Activated CD8-positive, alpha-beta memory T cell treated with anti-CD3 and anti-CD28 coated beads, Interleukin-2, amount 10 ng/mL, durations not matched to agents 7 days and 5 days (primary cell): ENCODE measurements at places on chromosomes 3 and 15. TPM values are rescaled to one million over a fixed set of nuclear protein-coding genes. Genes with fewer than 3 reads are reported as not detected.
A peak's percentile ranks its signal among the peaks of the same experiment; 100 is the strongest.

DNA sequence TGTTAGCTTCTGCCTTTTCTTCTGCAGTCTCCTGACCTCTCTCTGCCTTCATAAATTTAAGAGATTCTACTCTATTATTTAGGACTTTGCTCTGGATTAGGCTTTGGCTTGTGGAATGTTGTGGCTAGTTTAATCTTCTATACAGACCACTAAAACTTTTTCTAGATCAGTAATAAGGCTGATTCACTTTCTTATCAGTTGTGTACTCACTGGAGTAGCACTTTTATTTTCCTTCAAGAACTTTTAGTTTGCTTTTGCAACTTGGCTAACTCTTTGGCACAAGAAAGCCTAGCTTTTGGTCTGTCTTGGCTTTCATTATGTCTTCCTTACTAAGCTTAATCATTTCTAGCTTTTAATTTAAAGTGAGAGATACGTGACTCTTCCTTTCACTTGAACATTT, 265.5 kb upstream of the TBC1D5 start:
- peaks cover 5% of the 10 kb centered on the region for H3K27me3 ChIP-seq
- H3K4me3 ChIP-seq, result no peak overlapping the region
- no peak for DNase-seq
- no peaks in the 10 kb centered on the region for H3K36me3 ChIP-seq
- no peak overlapping the region for H3K27ac ChIP-seq

DNA sequence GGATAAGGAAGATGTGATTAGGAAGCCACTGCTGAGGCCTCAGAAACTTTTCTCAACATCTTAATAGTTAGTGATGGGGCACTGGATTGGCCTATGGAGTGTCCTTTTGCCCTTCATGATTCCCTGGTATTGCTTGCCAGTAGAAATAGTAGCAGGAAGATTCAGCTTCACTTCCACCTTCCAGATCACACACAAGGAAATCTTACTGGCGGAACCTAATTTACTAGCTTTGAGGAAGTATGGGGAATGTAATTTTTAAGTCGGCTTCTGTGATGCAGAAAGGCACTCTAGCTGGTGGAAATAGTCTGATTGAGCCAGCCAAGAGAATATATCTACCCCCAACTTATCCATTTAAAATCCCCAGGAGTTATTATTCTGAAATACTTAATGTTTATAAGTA, 46.5 kb downstream of the LPP start:
- peaks cover 20% of the 10 kb centered on the region for H3K4me1 ChIP-seq
- DNase-seq, result no peak
- no peaks in the 10 kb centered on the region for H3K27me3 ChIP-seq
- H3K4me3 ChIP-seq, result no peak overlapping the region

DNA sequence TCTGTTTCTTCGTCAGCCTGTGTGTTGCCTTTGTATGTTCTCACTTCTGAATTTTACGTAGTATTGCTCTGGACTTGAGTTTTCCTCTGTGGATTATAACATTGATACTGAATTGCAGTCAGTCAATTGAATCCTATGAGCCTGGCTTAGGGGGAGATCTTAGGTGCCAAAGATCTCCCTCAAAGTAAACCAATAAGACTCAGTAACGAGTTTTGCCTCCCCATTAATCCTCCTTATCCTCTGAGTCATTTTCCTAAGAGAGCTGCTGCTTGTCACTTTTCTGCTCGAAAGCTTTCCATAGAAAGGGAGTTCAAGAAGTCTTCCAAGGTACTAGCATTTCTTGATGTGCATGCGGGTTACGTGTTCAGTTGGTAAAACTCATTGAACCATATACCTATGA, 126.4 kb downstream of the CHDH start:
- H3K4me3 ChIP-seq, result no peak overlapping the region
- H3K27ac ChIP-seq, result no peak overlapping the region
- DNase-seq, result no peak
- H3K4me1 ChIP-seq, result peaks cover 7% of the 10 kb centered on the region
- H3K36me3 ChIP-seq, result no peaks in the 10 kb centered on the region

Gene CTDSPL
- total RNA-seq, result 4.7 TPM

DNA sequence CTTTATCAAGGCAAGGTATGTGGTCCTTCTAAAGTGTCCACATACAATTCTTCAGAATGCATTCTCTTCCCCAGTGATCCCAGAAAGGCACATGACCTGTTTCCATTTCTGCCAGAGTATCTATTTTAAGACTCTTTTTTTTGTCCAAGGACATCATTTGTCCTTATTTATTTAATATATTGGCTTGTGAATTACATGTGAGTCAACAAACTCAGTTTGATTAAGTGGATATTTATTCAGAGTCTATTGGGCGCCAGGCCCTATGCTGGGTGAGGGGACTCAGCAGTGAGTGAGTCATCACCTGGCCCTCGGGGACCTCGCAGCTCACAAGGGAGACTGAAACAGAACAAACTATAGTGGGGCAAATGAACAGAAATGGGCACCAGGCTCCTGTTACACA, 136.8 kb downstream of the SNRK start:
- no peaks in the 10 kb centered on the region for H3K4me1 ChIP-seq
- H3K36me3 ChIP-seq, result peaks cover 7% of the 10 kb centered on the region
- H3K27me3 ChIP-seq, result no peaks in the 10 kb centered on the region
- DNase-seq, result no peak

Gene SYNPR
- total RNA-seq, result not detected

Gene UROC1
- not detected for total RNA-seq

- no peaks in the 10 kb centered on the region for H3K36me3 ChIP-seq
- H3K4me1 ChIP-seq, result no peaks in the 10 kb centered on the region
- no peak overlapping the region for H3K27ac ChIP-seq
Observed at GRCh38 chr3:87128006-87128405, 99.1 kb upstream of the CHMP2B start.

- H3K27me3 ChIP-seq, result no peaks in the 10 kb centered on the region
- H3K27ac ChIP-seq, result no peak overlapping the region
- no peak overlapping the region for H3K4me3 ChIP-seq
- no peak for DNase-seq
- H3K4me1 ChIP-seq, result peaks cover 25% of the 10 kb centered on the region
Observed at GRCh38 chr15:78063970-78064385, 13.5 kb downstream of the TBC1D2B start.

GRCh38 chr3:15536856-15537255, 15.3 kb upstream of the COLQ start:
- peaks cover 63% of the 10 kb centered on the region for H3K4me1 ChIP-seq
- H3K27ac ChIP-seq, result peak overlapping the region; percentile 94
- DNase-seq, result peak; percentile 50
- H3K36me3 ChIP-seq, result peaks cover 15% of the 10 kb centered on the region

DNA sequence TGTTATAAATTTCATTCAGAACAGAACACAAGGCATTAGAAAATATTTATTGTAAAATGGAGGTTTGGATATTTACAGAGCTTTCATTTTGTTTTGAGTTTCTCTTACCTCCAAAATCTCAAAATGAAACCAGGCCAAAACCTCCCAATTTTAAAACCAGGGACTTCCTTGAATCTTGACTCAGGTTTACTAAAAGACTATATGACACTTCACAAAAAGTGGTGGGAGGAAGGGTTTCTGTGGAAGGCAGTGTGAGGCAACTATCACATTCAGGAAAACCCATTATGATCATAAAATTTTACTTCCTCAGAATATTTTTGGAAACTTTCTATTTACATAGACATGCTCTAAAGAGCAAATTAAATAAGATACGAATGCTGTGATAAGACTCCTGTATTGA, 205.8 kb upstream of the EOMES start:
- DNase-seq, result no peak
- peaks cover 31% of the 10 kb centered on the region for H3K4me1 ChIP-seq
- peak overlapping the region; percentile 5 for H3K4me3 ChIP-seq
- H3K27me3 ChIP-seq, result no peaks in the 10 kb centered on the region

DNA sequence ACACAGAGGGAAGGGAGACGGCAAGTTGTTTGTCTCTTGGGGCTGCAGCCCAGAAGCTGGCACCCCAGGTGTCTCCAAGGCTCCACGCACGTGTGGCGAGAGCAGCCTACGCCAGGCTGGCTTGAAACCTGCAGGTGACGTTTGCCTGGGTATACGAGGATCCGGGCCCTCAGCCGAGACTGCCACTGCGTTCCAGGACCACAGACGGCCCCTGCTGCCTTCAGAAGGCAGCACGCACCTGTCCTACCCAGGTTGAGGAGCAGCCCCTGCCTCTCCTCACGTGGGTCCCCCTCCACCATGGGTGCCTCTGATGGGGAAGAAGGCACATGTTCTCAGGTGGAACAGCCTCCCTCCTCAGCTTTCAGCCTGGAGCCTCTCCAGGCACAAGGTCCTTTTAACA, 75.3 kb upstream of the PRR20G start:
- no peak overlapping the region for H3K27ac ChIP-seq
- DNase-seq, result no peak
- peaks cover 18% of the 10 kb centered on the region for H3K27me3 ChIP-seq
- H3K4me3 ChIP-seq, result no peak overlapping the region

- H3K36me3 ChIP-seq, result no peaks in the 10 kb centered on the region
- no peak overlapping the region for H3K27ac ChIP-seq
- peaks cover 23% of the 10 kb centered on the region for H3K27me3 ChIP-seq
Observed at GRCh38 chr15:31062911-31063310, 38.6 kb downstream of the TRPM1 start.

DNA sequence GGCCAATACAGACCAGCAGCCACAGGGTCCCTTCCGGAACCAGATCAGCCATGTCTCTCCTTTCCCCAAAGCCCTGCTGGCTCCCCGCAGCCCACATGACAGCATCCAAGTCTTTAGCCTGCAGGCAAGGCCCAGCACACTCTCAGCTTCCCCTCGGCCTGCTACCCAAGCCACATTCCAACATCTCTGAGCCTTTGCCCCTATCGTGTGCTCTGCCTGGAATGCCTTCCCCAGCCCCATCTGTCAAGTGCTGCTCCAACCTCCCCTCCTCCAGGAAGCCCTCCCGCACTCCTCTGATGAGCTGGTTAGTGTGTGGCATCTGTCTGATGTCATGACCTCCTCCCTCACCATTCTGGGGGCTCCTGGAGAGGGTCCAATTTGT, 8.5 kb downstream of the PLXND1 start:
- H3K27ac ChIP-seq, result no peak overlapping the region
- H3K4me3 ChIP-seq, result no peak overlapping the region
- no peak for DNase-seq
- H3K36me3 ChIP-seq, result no peaks in the 10 kb centered on the region

- H3K36me3 ChIP-seq, result peaks cover 5% of the 10 kb centered on the region
- no peaks in the 10 kb centered on the region for H3K4me1 ChIP-seq
- no peak overlapping the region for H3K27ac ChIP-seq
- no peak for DNase-seq
Observed at GRCh38 chr3:179673523-179673922, 20.7 kb downstream of the USP13 start.

Gene GOLGA6B
- total RNA-seq, result not detected

- peak within 1 kb of the TSS; percentile 89 for H3K27ac ChIP-seq
- H3K27me3 ChIP-seq, result no peaks in the 10 kb centered on the region
- H3K36me3 ChIP-seq, result peaks cover 21% of the 10 kb centered on the region
Observed at GRCh38 chr15:101251830-101252820, at the start of gene CHSY1. Gene CHSY1 (minus strand): TSS chr15:101252048. CDS start chr15:101251456, 592 bp downstream.

Gene MRAS
- total RNA-seq, result not detected

GRCh38 chr15:68051109-68051508, 3.0 kb upstream of the PIAS1 start:
- peaks cover 20% of the 10 kb centered on the region for H3K4me1 ChIP-seq
- DNase-seq, result no peak
- H3K4me3 ChIP-seq, result no peak overlapping the region
- peaks cover 11% of the 10 kb centered on the region for H3K36me3 ChIP-seq

- peaks cover 22% of the 10 kb centered on the region for H3K4me1 ChIP-seq
- peaks cover 3% of the 10 kb centered on the region for H3K36me3 ChIP-seq
- peak overlapping the region; percentile 48 for H3K27ac ChIP-seq
- H3K27me3 ChIP-seq, result no peaks in the 10 kb centered on the region
- no peak for DNase-seq
Observed at GRCh38 chr15:67784090-67784781, 41.1 kb upstream of the SKOR1 start.

Gene DNAJA4
- total RNA-seq, result 35.8 TPM

DNA sequence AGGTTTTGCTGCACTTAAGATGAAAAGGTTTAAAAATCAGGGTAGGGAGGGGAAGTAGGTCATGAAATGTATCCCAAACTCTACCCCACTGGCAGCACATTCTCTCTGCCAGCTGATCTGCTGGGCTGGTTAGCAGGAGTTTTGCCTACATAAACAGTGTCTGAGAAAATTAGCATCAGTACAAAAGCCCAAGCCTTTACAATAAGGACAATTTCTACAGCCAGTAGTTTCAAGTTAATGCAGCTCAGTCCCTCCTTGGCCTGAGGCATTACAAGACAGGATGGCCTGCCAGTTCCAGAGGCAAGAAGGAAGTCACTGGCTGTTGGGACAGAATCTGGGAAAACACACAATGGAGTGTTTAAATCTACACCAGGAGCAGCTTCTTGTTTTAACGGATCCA, 32.8 kb downstream of the NCEH1 start:
- H3K27ac ChIP-seq, result no peak overlapping the region
- no peaks in the 10 kb centered on the region for H3K36me3 ChIP-seq
- H3K4me3 ChIP-seq, result no peak overlapping the region
- H3K4me1 ChIP-seq, result peaks cover 16% of the 10 kb centered on the region
- no peak for DNase-seq

DNA sequence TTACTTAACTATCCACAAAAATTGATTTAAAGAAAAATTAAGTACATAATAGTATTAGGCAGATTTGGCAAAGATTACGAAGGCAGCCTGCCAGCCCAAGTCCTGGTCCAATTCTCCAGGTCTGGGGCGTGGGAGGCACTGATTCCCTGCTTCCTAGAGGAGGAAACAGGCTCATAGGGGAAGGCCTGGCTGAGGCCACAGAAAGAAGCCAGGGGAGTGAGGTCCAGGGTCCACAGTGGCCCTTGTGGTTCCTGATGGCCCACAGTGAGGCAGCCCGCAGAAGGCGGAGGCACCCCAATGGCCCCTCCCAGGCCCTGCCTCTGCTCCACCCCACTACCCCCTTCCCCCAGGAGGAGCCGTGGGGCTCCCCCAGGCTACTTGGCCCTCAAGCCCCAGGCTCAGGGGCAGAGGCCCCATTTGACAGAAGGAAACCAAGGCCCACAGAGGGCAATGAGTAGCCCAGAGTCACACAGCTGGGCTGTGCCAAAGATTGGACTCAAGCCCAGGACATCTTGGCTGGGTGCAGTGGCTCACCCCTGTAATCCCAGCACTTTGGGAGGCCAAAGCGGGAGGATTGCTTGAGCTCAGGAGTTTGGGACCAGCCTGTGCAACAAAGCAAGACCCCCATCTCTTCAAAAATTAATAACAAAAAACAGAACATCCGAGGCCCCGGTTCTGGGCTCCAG, 21.0 kb downstream of the H1-8 start:
- no peak overlapping the region for H3K27ac ChIP-seq
- H3K36me3 ChIP-seq, result no peaks in the 10 kb centered on the region
- no peak overlapping the region for H3K4me3 ChIP-seq
- no peak for DNase-seq
- H3K4me1 ChIP-seq, result peaks cover 2% of the 10 kb centered on the region

GRCh38 chr15:68227643-68228142, 1.8 kb downstream of the CLN6 start:
- peak overlapping the region; percentile 93 for H3K4me3 ChIP-seq
- H3K36me3 ChIP-seq, result peaks cover 23% of the 10 kb centered on the region
- H3K4me1 ChIP-seq, result peaks cover 46% of the 10 kb centered on the region
- DNase-seq, result no peak
- peak overlapping the region; percentile 79 for H3K27ac ChIP-seq
- H3K27me3 ChIP-seq, result peaks cover 5% of the 10 kb centered on the region
